ENCODE measurements at places on chromosomes 1 and 21.

DNA sequence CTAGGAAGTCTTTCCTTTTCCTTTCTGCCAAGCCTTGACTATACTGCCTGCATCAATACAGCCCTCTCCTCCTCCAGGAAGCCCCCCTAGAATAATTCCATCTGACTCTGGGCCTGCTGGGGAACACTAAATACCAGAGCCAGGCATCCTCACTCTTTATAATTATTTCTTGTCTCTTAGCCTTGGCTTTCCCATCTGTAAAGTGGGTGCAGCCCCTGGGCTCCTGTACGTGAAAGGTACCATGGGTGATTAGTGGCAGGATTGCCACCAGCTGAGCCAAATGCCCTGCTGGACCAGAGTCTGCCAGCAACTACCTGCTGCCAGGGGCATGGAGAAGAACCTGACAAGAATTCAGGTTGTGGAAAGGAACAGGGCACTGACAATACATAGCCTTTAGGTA, 58.7 kb downstream of the LGR6 start:
- no peak for DNase-seq

DNA sequence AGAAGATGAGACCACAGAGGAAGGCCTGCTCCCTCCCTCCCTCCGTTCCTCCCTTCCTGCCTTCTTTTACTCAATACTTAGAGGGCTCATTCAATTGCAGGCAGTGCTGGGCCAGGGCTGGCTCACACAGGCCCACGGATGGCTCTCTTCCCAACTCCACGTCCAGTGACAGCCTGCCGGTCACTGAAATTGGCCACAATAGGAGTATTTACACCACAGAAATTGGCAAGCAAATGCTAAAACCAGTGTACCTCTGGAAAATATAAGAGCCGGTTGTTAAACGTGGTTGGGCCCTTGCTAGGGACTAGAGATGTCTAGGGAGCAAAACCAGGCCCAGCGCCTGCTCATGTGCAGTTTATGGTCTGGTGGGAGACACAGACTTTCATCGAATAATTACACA, 72.4 kb upstream of the TMEM51 start:
- no peak for DNase-seq

- no peak for DNase-seq
Observed at GRCh38 chr1:111110197-111110899, 29.5 kb downstream of the DRAM2 start.

DNA sequence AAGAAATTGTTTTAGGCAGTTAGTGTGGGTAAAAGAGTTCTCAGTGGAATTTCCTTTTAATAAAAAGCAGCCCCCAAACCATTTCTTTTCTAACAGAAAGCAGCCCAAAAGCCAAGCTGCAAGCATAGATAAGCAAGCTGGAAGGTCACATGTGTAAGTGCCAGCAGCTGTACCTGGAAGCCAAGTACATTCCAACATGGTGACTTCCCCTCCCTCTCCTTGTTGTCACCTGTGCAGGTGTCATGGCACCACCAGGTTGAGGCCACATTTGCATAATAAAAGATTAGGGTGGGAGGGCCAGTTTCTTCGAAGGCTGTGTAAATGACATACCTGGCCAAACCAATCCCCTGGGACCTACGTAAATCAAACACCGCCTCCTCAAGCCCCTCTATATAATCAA, 240.3 kb upstream of the RAB4A start:
- no peak for DNase-seq

DNA sequence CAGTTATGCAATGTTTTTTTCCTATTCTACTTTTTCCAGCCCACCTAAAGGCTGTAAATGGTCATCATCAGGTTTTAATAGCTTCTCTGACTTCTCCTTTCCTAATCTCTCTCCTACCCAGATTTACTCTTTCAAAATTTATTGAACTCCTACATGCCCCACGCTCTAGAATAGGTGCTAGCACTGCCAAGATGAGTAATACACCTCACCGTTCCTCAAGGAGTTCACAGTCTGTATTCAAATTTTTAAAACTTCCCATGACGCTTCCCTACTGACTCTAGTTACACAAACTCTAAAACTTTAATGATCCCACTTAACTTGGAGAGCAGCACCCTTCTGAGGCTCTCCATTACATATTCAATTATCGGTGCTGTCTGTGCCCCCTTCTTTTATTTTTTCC, 51.6 kb downstream of the ALG14 start:
- DNase-seq: no peak

- no peak for DNase-seq
Observed at GRCh38 chr1:51165540-51165939, 63.5 kb downstream of the C1orf185 start.

GRCh38 chr1:61782771-61783170, 40.5 kb downstream of the PATJ start:
- peak; percentile 22 for DNase-seq

DNA sequence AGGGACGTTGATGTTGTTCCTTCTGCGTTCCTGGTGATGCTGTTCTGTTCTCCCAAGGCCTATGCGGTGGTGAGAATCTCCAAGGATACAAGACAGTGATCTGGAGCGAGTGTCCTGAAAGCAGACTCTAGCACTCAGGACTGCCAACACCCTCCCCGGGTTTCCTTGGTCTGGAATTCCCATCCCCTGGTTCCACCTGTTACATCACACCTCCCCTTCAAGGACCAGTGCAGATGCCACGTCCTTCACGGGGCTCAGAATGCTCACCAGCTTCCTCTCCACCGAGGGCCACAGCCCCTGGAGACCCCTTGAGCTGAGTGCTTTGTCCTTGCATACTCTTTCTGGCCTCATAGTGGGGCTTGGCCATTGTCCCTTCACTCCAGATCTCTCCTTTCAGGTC, 43.5 kb downstream of the B3GALT5 start:
- DNase-seq: no peak

DNA sequence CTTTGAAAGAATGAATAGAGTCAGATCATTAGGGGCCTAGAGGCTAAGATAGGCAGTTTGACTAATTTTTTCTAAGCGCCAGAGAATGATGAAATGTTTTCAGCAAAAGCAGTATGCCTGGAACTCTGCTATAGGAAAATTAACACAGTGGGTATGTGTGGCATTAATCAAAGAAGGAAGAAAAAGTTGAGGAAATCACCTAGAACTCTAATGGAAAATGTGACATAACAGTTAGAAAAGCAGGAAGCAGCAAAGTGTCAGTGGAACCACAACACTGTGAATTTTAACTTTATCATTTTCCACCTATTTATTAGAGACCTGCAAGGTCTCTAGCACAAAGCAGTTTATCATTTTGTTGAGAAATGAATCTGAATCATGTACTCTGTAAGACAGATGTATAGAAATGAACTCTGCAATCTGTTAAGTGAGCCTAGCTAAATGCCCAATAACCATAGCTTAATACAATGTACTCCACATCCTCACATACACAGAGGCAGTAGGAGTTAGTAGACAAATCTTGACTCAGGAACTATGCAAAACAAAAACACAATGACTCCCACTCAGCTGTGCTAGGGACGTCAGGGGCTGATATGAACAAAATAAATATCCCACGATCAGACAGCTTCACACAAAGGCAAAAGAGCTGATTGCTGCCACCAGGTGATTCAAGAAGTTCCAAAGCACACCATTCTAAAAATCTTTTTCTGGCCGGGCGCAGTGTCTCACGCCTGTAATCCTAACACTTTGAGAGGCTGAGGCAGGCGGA, 500.7 kb upstream of the NFIA start:
- DNase-seq: no peak

DNA sequence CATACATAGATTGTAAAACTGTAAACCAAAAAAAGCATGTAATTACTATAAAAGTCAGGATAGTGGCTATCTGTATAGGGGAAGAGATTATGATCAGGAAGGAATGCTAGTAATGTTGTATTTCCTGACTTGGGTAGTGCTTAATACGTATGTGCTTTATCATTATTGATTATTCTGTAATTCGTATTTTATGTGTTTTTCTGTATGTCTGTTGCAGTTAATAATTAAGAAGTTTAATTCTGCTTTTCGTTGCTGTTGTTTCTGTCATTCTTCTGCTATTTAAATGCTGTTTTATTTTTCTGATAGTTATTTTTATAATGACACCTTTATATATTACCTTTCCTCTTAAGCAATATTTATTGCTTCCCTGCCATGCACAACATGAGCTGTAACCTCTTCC, 29.3 kb upstream of the TRIM33 start:
- DNase-seq: no peak

- DNase-seq: peak; percentile 48
Observed at GRCh38 chr1:181083842-181084605, 4.5 kb upstream of the IER5 start.
